Vagina (tissue), 2 donors: ENCODE measurements at places on chromosomes 5 and 9. TPM values are rescaled to one million over a fixed set of nuclear protein-coding genes. Genes with fewer than 3 reads are reported as not detected.

The MOB3B gene
- 11.0 TPM for total RNA-seq

The FAM221B gene
- total RNA-seq, result not detected

The PCDHB15 gene
- 3.2 TPM for total RNA-seq

The TAF1L gene
- not detected for total RNA-seq

The CA9 gene
- 0.98 TPM for total RNA-seq

The ZBED3 gene
- total RNA-seq, result 9.1 TPM

The PCDHGB1 gene
- 3.9 TPM for total RNA-seq
